Chondrocyte (in vitro differentiated cells): ENCODE measurements at places on chromosomes 4 and X.

DNA sequence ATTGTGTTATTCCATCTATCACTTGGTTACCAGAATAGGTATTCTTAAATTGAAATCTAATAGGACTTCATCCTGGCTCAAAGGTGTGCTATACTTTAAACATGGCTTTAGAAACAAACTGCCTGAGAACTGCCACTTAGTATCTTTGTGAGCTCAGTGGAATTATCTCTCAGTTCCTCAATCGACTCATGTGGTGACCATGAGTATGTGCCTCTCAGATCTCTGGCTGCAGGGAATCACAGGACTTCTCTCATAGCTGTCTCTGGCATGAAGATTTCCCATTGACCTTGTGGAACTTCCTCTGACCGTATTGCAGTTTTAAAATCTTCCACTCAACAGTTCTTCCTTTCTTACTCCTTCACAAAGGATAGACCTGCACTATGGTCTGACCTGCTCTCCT is 681.9 kb upstream of the BOD1L1 start:
- DNase-seq = no peak

DNA sequence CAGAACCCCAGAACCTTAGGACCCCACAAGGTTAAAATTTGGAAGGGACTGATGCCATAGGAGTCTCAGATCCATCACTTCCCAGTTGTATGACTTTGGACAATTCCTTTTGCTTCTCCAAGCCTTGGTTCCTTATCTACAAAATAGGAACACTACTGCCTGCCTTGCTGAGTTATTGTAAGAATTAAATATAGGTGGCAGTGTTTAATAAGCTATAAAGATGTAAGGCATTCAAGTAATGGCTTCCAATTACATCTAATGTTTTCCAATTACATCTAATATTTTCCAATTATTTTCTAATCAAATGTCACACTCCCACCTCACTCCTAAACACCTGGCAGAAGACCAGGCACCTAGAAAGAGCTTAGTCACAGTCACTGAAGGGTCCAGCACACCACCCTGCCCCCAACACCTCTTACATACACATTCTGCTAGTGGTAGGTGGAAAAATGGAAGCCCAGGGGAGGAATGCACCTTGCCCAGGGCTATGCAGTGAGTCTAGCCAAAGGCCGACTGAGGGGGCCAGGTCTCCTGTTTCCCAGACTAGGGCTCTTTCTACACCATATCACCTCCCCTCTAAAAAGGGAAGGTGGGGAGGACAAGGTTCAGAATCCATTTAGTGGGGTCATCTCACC is 24.5 kb upstream of the KDM5C start:
- peak; percentile 27 for DNase-seq

DNA sequence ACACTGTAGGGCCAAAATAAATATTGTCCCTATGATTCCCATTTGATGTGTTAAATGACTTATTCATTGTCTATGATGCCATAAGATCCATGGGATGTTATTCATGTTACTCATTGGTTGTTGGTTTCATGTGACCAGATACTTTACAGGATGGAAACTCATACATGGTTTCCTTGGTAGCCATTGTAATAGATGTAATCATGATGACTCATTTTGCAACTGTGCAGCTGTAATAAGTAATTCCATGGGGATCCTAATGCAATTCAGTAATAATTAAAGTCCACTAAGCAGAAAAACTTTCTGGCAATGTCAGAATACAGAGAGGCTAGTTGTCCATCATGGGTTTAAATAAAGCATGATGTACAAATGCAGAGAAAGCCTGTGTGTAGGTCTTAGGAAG is 389.7 kb upstream of the NR3C2 start:
- no peak for DNase-seq

DNA sequence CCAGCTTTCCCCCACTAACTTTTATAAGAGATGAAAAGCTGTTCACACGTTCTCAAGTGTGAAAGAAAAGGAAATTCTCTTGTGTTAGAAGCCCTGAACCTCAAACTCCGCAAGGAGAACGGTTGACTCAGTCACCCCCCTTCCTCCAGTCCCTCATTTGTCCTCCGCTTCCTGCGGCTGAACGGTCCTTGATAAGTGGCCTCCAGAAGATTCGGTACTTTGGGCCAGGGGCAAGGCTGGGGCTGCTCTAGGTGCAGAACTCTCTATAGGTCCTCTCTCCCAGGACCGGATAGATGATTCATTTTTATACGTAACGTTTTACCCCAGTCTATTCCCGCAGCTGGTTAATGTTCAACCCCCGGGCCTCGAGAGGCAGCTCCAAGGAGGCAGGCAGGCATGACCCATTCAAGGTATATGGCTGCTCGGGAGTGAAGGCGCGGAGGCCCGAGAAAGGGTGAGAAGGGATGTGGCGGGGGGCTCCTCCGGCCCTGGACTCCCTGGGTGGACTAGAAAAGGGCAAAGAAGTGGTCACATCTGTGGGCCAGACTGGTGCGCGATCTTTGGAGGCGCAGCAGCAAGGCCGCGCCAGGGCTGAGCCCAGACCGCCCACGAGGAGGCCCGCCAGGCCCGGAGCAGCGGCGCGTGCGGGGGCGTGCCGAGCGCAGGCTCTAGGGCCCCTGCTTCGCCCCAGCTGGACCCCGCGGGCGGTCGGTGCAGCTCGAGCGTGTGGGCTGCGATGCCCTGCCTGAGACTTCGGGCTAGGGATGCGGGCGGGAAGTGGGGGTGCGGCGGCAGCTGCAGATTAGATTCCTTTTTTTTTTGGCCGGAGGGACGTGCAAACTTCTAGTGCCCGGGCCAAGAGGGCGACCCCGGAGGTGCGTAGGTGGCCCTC is 11.7 kb downstream of the PITX2 start:
- no peak for DNase-seq

DNA sequence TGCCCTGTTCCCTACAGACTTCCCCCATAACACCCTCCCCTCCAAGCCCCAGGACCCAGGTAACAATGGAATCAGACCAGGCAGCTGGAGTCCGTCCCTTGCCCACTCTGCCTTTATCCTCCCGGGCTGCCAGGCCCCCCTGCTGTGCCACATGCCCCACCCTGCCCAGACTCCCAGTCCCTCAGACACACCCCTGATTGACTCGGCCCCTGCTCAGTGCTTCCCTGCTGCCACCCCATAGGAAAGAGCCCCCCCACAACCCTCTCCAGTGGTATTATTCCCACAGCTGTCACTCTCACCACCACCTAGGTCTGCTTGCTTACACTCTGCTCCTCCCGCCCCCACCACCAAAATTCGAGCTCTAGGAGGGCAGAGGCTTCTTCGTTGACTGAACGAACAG is 4.7 kb upstream of the NAA10 start:
- no peak for DNase-seq

GRCh38 chrX:40105835-40106675 is 8.3 kb upstream of the BCOR start:
- DNase-seq = no peak

GRCh38 chrX:38403834-38404233 is 51.4 kb downstream of the OTC start:
- no peak for DNase-seq

- no peak for DNase-seq
These were observed 21.0 kb downstream of the MSN start for GRCh38 chrX:65688403-65688871.

GRCh38 chr4:52783069-52783468 is 31.8 kb upstream of the ERVMER34-1 start:
- DNase-seq = no peak
